ENCODE measurements at places on chromosomes 11 and 22. TPM values are rescaled to one million over a fixed set of nuclear protein-coding genes. Genes with fewer than 3 reads are reported as not detected.

PLEKHB1 gene
- total RNA-seq = not detected

OR9G4 gene
- not detected for total RNA-seq

DNA sequence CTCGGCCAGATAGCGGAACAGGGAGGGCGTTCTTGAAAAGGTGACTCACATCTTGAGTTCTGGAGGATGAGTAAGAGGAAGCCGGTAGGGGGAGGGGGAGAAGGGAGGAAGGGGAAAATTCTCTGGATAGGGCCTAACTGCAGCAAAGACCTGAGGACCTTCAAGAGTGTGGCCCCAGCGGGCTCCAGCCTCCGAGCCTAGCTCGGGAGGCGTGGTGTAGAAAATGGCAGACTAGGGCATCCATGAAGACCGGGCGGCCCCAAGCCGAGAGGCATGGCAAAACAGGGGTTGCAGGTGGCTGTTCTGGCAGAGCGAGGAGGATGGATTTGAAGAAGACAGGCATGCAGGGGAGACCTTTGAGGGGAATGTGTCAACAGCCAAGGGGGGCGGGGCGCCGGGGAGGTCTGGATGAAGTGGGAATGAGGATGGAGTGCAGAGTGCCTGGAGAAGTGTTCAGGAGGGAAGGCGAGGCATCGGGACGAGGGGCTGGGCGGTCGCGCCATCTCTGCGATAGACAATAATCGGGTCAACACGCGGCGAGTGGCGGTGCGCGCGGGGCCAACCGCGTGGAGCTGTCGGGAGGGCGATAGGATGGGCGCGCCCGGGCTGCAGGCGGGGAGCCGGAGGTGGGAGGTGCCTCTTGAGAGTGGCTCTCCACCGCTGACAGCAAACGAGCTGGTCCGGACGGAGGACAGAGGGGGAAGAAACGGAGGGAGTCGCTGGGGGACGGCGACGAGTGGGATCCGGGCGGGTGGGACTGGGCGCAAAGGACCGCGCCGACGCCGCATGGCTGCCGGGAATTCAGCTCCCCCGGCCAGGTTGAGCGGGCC is 40.0 kb upstream of the CREB3L1 start:
- peak; percentile 88 for DNase-seq

GRCh38 chr11:1622086-1622485 is at the start of gene KRTAP5-4:
Gene KRTAP5-4 (minus strand): TSS chr11:1622138. CDS start chr11:1622093, 45 bp downstream.
- DNase-seq = no peak
